Liver (tissue), 10 donors: ENCODE measurements at places on chromosomes 6 and 20. TPM values are rescaled to one million over a fixed set of nuclear protein-coding genes. Genes with fewer than 3 reads are reported as not detected.

GRCh38 chr6:67129780-67130179, 1422.8 kb upstream of the EYS start:
- H3K4me3 ChIP-seq, result no peak overlapping the region
- H3K36me3 ChIP-seq, result no peaks in the 10 kb centered on the region
- no peak overlapping the region for H3K27ac ChIP-seq
- DNase-seq, result no peak

DNA sequence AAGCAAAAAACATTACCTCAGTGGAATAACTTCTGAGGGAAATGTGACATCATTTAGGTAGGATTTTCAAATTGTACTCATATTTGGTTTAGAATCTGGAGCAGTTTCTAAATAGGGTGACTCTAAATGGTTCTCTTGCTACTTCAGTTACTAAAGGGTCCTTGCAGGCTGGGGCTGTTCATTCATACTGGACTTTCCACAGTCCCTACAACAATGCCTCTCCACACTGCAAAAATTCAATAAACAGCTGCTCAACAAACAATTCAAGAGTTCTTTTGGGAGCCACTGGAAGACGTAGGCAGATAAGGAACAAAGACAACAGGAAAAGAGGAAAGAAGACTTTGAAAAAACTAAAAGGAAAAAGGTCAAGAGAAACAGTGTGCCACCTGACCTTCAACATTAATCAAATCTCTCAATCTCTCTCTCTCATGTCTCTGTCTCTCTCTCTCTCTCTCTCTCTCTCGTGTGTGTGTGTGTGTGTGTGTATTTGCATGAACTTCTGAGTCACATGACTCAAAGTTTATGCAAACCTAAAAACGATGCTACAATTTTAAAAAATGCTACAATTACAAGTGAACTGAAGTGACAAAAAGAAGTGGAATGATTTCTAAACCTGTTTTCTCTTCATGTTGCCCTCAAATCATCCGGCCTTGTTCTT, 14.5 kb downstream of the NOL7 start:
- no peak overlapping the region for H3K27ac ChIP-seq
- H3K4me1 ChIP-seq, result no peaks in the 10 kb centered on the region
- H3K4me3 ChIP-seq, result no peak overlapping the region
- no peaks in the 10 kb centered on the region for H3K27me3 ChIP-seq

DNA sequence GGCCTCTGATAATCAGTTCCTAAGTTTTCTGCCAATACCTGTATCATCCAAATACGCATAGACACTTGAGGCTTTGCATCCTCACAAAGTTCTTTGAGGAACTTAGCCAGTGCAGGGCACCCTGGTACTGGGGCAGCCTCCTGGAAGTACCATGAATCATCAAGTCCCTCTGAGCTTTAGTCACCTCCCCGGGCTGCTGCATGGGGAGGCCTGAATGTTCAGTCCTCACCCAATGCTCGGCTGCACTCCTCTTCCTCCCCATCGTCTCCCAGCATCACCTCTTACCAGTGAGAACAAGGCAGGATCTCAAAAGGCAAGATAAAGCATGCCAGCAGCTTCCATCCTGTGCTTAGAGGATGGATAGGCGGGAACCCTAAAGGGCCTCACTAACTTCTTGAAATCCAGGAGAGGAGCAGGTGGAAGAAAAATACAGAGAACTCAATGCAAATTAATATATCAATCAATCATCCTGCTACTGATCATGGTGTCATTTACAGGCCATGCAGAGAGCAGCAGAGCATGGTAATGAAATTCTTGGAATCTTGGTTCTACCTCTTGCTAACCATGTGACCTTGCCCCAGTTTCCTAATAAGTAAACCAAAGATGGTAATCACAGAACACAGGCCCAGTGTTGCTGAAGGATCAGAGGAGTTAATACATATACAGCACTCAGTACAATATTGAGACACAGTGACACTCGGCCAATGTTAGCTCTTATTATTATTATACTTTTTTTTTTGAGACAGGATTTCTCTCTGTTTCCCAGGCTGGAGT, 4.7 kb upstream of the CCN6 start:
- no peak overlapping the region for H3K4me3 ChIP-seq
- no peak for DNase-seq
- H3K36me3 ChIP-seq, result no peaks in the 10 kb centered on the region

The PTCRA gene
- polyA plus RNA-seq, result not detected

The SERINC3 gene
- polyA plus RNA-seq, result 70.0 TPM

GRCh38 chr6:12327988-12328387, 37.8 kb downstream of the EDN1 start:
- no peaks in the 10 kb centered on the region for H3K36me3 ChIP-seq
- H3K27me3 ChIP-seq, result no peaks in the 10 kb centered on the region
- H3K4me3 ChIP-seq, result no peak overlapping the region
- H3K27ac ChIP-seq, result no peak overlapping the region

DNA sequence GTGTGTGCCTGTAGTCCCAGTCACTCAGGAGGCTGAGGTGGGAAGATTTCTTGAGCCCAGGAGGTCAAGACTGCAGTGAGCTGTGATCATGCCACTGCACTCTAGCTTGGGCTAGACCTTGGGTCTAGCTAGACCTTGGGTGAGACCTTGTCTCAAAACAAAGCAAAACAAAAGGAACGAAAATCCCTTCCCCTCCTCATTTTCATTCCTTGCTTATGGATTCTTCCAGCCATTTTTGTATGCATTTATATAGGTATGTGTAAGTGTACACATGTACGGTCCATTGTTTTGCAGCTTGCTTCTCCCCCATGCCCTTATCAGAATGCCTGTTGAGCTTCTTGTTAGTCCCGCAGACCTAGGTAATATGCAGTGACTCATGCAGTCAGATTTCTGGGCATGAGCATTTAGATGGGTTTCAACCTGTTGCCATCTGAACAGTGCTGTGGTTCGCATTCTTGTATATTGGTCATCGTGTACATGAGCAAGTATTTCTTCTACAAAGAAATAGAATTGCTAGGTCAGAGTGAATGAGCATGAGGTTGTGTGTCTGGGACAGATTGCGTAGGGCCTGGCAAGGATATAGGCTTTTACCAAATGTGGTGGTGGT, 73.2 kb downstream of the ATRN start:
- no peak overlapping the region for H3K4me3 ChIP-seq
- peak overlapping the region; percentile 90 for H3K27ac ChIP-seq
- DNase-seq, result no peak
- peaks cover 46% of the 10 kb centered on the region for H3K4me1 ChIP-seq

DNA sequence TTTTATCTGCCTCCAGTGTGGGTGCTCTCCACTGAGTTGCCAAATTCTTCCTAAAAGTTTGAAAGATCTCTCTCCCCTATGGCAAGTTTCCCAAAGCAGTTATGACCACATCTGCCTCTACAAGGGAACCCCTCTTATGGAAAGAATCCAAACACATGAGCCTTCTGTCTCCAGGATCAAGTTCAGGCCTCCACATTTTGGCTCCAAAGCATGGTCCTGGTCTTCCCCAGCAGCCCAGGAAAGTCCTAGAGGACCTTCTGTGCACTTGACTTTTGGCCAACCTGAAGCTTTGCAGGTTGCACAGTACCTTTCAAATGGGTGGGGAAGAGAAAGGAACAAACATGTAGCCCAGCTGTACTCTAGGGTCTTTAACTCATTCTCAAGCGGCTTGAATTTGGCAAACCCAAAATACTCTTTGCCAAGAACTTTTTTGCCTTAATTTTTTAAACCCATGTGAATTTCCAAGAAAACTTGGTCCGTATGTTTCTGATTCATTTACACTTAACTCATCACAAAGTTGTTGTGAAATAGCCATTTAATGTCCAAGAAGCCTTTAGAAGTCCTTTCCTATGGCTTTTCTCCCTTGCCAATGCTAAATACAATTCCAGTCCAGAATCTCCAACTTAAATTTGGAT, 240.1 kb upstream of the TBX18 start:
- H3K27ac ChIP-seq, result no peak overlapping the region
- H3K27me3 ChIP-seq, result no peaks in the 10 kb centered on the region
- H3K36me3 ChIP-seq, result no peaks in the 10 kb centered on the region
- no peaks in the 10 kb centered on the region for H3K4me1 ChIP-seq
- no peak for DNase-seq

DNA sequence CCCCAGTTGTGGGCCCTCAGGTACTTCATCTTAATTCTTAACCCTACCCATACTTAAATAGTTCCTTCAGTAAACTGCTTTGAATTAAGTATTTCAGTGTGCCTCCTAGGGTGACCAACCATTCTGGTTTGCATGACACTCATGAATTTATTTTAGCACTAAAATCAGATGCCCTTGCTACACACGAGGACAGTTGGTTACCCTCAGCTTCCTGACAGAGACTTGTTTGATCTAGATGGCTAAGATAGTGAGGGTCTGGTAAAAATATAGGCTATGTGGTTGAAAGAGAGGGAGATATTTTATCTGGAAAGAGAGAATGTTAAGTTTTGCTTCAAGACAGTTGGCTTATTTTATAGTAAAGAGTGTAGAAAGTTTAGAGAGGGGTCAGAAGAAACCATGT, 10.6 kb downstream of the PGK2 start:
- no peak for DNase-seq
- no peak overlapping the region for H3K4me3 ChIP-seq
- no peaks in the 10 kb centered on the region for H3K36me3 ChIP-seq

The ATP6V1G2 gene
- 0.35 TPM for polyA plus RNA-seq

GRCh38 chr6:1930356-1930755, 315.0 kb downstream of the GMDS start:
- DNase-seq, result no peak
- H3K36me3 ChIP-seq, result no peaks in the 10 kb centered on the region
- no peak overlapping the region for H3K27ac ChIP-seq
- no peak overlapping the region for H3K4me3 ChIP-seq

GRCh38 chr6:149044528-149044927, 273.0 kb upstream of the TAB2 start:
- no peak for DNase-seq
- H3K27ac ChIP-seq, result no peak overlapping the region
- H3K36me3 ChIP-seq, result no peaks in the 10 kb centered on the region
- H3K27me3 ChIP-seq, result no peaks in the 10 kb centered on the region
- H3K4me1 ChIP-seq, result no peaks in the 10 kb centered on the region
- H3K4me3 ChIP-seq, result no peak overlapping the region

DNA sequence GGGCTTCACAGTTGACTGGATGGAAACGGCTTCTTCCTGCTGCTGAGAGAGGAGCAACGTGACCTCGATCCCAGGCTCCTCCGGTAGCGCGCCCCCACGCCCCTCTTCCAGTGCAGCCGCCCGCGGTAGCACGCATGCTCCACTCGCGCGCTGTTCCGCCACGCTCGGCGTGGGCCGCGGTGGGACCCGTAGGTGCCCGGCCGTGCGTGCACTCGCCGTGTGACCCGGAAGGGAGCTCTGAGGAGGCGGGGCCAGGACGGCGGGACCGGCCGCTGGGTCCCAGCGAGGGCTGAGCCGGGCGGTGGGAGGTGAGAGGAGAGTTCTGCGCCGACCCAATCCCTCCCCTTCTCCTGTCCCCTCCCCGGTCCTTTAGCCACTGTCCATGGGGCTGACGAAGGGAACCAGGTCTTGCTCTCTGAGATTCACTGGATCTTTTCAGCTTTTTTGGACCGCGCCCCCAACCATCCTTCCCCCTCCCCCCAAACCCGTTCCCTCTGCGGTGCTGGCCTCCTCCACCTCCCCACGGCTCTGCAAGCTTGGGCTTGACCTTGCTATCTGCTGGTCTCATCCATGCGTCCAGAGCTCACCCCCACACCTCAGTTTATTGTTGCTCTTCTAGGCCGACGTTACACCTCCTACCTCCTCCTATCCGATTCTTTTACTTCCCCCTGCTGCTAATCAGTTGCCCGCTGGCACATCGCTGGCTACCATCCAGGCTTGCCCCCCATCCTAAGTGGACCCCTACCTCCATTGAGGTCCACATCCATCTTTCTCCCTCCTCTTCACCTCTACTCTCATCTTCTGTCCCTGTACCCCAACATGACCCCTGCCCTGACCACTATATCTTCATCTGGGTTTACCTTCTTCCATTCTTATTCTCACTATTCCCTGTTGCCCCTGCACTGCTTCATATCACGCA, at the start of gene CUL9:
Gene CUL9, plus strand, starts transcription at position 255 of the 919 bp plus-strand sequence. CDS start 2,115 bp downstream, outside the sequence.
- H3K4me1 ChIP-seq, result peaks cover 18% of the 10 kb centered on the region
- peaks cover 41% of the 10 kb centered on the region for H3K36me3 ChIP-seq
- H3K27ac ChIP-seq, result peak within 1 kb of the TSS; percentile 71

GRCh38 chr20:7449269-7449668, 491.0 kb downstream of the HAO1 start:
- no peaks in the 10 kb centered on the region for H3K27me3 ChIP-seq
- H3K27ac ChIP-seq, result no peak overlapping the region
- DNase-seq, result no peak

GRCh38 chr6:168212362-168212761, 107.2 kb downstream of the DACT2 start:
- H3K36me3 ChIP-seq, result no peaks in the 10 kb centered on the region
- H3K27ac ChIP-seq, result no peak overlapping the region
- H3K4me3 ChIP-seq, result no peak overlapping the region
- no peaks in the 10 kb centered on the region for H3K27me3 ChIP-seq
- no peaks in the 10 kb centered on the region for H3K4me1 ChIP-seq

GRCh38 chr20:61706259-61706961, 359.3 kb downstream of the TAF4 start:
- H3K27me3 ChIP-seq, result no peaks in the 10 kb centered on the region
- DNase-seq, result no peak
- H3K36me3 ChIP-seq, result no peaks in the 10 kb centered on the region
- H3K27ac ChIP-seq, result no peak overlapping the region

GRCh38 chr6:117771403-117771802, 96.1 kb downstream of the NUS1 start:
- H3K4me1 ChIP-seq, result no peaks in the 10 kb centered on the region
- H3K36me3 ChIP-seq, result no peaks in the 10 kb centered on the region
- no peak overlapping the region for H3K4me3 ChIP-seq
- peaks cover 8% of the 10 kb centered on the region for H3K27me3 ChIP-seq

DNA sequence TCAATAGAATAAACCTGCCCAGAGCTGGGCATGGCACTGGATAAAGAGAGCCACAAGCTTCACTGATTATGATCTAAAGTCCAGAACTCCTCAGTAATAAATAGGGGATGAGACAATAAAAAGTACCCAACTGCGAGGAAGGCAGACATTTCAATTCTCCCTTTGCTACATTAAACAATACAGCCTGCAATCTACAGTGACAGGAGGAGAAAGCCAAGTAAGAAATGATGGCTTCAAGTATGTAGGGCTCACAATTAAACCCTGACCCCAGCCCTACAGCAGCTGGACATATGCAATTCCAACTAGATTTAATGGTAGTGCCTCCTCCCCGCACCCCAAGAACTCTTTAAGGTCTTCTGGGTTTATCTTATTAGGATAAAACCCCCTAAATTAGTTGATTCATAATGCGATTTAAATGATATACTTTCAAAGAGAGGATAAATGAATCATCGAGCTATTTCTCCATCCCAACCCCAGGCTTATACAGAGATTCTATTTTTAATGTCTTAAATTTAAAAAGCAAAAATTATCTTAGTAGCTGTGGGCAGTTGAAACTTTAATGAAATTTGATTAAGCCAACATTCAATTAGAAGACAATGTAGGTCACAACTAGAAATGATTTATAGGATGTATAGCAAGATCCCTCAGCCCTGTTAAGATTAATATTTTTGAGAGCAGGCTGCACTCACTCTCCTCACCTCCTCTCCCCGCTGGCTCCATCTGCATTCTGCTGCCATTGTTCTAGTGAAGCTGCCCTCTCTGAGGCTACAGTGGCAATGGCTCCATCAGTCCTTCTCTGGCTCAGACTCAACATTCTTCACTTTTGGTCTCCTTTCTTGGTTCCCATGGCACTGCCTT, 57.1 kb downstream of the OGFRL1 start:
- H3K27me3 ChIP-seq, result no peaks in the 10 kb centered on the region
- no peaks in the 10 kb centered on the region for H3K36me3 ChIP-seq
- DNase-seq, result no peak

The OARD1 gene
- 28.6 TPM for polyA plus RNA-seq

The DNAH8 gene
- not detected for polyA plus RNA-seq

The SLC17A3 gene
- polyA plus RNA-seq, result 23.2 TPM
